NCI-H1105 treated with DMSO at 0.1 percent for 48 hours (cell line): ENCODE measurements at places on chromosomes 16 and 17.

DNA sequence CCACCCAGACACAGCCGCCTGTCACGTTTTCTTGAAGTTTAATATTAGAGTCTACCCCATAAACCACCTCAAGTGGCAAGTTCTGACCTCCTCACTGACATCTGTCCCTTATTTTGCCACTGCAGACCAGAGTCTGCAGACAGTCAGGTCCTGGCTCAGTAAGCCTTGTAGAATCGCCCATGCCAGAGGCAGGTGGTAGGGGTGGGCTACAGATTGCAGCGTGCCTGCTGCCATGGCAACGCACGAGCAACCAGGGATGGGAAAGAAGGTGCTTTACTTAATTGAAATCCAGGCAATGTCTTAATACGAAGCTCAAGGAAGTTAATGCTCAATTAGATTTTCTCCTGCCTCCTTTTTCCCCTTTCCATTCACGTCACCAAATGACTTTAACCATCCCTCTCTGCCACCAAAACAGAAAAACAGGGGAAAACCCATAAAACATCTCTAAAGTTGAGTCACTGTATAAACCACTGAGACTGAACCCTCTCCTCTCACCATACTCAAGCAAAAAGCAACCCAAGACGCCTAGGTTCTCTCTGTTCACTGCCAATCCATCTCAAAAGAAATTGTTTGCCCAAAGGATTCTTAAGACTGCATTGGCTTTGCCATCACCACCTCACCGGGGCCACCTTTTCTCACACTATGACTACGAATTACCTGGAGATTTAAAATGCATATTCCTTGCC, 228.8 kb downstream of the SLC39A11 start:
- DNase-seq: no peak

- no peak for DNase-seq
Measured at GRCh38 chr17:28827672-28828071, 14.9 kb downstream of the FAM222B start.

- no peak for DNase-seq
Measured at GRCh38 chr17:39486242-39486641, 25.0 kb downstream of the CDK12 start.

GRCh38 chr17:13160790-13161189, 143.0 kb upstream of the ELAC2 start:
- DNase-seq: no peak

- no peak for DNase-seq
Measured at GRCh38 chr17:75683583-75683982, 16.4 kb downstream of the SAP30BP start.

DNA sequence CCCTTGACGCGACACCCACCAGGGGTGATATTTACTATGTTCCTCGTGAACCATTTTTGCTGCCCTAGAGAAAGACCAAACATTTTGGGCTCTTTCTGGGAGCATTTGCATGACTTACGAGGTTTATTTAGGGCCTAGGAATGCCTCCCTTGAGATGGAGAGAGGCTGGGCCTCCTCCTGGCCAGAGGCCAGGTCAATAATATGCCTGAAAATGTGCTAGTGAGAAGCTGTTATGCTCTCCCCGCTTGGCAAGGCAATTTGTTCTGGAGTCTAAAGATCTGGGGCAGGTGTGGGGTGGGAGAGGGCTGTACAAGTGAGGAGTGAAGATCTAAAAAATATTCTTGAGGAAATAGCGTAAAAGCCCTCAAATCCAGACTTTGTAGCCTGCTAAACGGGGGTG, 587.3 kb upstream of the CDH5 start:
- DNase-seq: no peak
